ENCODE measurements at places on chromosomes 5 and 9.

DNA sequence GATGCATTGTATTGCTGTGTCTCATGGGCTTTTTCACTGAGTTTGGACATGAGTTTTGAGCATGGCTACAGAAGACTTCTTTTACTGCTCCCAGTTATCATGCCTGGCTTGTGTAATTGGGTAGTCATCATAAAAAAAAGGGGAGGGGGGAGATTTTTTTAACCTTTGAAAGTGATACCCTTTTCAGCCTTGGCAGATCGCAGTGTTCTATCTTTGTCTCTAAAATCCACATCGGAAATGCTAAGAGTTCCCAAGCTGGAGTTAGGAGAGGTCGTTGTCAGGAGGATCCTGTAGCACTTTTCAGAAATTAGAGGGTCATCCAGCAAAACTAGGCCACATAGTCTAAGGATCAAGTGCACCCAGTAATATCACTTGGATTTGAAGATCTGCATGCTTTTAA is 188.4 kb downstream of the WDR70 start:
- DNase-seq: no peak

- DNase-seq: no peak
These were observed 184.0 kb downstream of the MED10 start for GRCh38 chr5:6194261-6194875.

DNA sequence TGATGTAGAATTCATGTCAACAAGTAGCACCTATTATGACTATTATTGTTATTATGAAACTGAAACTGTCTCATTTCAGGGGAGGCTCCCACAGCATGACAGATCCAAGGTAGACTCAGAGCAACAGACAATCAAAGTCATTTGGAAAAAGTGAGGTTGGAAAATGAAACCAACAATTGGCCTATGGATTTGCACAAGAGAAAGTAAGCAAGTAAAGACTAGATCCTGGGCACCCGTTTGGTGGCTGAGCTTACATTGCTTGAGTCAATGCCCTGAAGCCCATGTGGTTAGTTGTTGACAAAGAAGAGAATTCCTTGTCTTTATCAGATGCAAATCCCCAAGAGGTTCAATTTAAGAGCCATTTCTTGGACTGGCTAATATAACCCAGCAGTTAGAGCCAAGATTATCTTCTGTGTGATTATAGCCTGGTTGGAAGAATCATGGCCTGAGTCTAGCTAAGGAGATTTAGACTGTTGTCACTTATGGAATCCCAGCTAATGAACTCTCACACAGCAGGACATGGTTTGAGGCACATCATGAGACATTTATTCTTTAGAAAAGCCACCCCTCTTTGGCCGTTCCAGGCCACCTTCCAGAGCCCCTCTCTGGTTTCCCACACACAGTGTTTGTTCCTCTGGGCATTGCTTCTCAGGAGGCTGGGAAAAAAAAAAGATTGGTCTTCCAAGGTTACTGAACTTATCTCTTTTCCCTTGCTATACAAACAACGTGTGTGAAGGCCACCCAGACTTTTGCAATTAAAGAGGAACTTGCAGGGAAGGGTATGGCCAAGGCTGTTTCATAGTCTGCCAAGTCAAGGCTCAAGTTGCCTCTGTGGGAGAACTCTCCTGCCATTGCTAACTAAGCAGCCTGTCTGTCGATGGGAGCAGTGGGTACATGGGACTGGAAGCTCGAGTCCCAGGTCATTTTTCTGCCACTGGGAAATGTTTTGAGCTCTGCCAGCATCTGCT is 399.5 kb downstream of the ENC1 start:
- no peak for DNase-seq

DNA sequence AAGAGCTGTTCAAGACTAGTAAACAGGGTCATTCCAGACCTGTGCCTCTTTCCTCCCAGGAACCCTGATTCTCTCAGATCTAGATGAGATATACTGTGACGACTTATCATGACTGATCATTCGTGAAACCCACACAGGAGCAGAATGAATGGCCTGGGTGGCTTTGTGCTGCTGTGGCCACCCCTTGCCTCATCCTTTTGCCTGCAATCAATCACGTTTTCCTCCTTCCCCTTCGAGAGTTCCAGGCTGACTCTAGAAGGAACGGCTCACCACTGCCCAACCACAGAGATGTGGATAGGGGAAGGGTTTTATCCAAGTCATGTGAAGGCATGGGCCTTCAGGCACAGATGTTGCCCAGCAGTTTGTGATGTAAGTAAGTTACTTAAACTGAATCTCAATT is 5.8 kb downstream of the ANXA6 start:
- no peak for DNase-seq

DNA sequence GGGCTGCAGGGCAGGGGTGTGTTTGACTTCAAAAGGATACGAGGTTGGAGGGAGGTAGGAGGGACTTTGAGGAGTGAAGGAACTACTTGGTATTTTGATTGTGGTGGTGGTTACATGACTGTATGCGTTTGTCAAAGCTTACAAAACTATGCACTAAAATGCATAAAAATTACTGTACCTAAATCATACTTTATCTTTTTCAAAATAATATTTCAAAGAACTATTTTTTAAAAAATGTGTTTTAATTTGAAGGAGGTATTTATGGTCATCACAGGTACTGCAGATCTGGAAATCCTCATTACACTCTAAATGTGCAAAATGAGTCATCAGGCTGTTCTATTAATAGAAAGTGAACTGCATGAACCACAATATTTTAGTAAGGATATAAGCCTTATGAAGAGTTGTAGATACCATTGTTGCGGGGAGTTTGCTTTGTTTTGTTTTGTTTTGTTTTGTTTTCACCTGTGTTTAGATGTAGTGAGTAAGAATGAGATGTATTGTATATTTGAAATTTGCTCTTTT is 116.9 kb downstream of the ARRDC3 start:
- no peak for DNase-seq

DNA sequence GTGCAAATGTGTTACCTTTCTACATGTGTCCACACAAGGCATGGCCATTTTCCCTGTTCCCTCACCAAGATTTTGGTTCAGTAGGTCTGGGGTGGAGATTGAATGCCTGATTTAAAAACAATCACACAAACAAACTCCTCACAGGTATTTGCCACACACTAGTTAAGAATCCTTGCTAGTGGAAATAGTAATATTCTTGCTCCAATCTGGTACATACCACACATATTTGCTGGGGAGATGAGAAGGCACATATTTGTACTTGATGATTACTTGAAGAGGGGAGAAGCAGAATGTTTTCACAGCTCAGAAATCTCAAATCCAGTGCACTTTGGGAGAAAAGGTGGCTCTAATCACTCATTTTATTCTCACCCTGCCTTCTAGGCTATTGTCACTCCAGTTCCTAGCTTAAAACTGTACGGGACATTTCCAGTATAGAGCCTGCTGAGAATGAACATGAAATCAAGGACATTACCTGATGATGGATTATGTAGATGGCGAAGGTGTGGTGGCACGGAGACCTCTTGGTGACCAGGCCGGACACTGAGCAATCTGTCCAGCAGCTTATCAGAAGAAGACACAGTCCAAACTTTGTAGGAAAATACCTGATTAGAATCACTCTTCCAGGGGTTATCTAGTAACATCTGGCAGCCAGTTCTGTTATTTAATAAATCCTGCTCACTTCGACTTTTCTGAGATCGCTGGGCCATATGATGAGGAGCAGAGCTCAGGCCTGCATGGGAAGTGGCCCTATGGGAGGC is 116.1 kb upstream of the IL6ST start:
- no peak for DNase-seq

DNA sequence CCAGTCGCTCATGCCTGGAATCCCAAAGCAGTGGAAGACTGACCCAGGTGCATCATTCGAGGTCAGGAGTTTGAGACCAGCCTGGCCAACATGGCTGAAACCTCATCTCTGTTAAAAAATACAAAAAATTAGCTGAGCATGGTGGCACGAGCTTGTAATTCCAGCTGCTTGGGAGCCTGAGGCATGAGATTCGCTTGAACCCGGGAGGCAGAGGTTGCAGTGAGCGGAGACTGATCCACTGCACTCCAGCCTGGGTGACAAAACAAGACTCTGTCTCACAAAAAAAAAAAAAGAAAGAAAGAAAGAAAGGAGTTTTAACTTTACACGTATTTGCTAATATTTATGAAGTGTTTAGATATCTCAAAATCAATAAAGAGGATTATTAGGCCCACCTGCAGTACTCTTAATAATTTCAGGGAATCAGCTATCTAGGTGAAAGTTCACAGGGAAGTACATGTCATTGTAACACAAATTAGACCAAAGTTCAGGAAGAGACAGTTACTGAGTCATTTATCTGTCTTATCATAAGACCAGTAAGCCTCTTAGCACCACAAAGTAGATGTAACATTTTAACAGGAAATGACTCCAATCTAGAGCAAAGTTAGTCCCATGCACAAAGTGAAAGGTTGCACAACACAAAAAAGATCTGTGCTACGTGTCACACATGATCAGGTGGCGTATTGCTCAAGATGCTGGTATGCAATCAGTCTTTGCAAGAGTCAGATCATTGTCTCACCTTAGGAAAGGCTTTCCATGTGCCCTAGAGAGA is 34.1 kb upstream of the PLIN2 start:
- DNase-seq: peak; percentile 63

GRCh38 chr9:127878001-127878651 is 651 bp upstream of the AK1 start:
- DNase-seq: no peak

DNA sequence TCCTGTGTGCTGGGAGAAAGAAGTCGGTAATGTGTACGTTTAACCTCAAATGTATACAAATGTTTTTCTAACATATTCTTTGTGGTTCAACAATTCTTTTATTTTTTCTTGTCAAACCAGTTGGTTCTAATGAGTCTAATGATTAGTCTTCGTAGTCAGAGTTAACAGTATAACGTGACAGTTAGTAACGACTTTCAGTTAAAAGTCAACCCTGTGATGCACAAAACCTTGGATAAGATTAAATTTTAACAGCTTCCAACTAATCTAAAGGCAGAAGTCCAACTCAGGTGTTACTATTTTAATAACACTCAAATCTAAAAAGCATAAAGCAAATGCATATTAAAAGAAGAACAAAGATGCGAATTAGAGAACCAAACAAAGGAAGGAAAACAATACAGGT is 47.0 kb downstream of the SEMA6A start:
- no peak for DNase-seq

DNA sequence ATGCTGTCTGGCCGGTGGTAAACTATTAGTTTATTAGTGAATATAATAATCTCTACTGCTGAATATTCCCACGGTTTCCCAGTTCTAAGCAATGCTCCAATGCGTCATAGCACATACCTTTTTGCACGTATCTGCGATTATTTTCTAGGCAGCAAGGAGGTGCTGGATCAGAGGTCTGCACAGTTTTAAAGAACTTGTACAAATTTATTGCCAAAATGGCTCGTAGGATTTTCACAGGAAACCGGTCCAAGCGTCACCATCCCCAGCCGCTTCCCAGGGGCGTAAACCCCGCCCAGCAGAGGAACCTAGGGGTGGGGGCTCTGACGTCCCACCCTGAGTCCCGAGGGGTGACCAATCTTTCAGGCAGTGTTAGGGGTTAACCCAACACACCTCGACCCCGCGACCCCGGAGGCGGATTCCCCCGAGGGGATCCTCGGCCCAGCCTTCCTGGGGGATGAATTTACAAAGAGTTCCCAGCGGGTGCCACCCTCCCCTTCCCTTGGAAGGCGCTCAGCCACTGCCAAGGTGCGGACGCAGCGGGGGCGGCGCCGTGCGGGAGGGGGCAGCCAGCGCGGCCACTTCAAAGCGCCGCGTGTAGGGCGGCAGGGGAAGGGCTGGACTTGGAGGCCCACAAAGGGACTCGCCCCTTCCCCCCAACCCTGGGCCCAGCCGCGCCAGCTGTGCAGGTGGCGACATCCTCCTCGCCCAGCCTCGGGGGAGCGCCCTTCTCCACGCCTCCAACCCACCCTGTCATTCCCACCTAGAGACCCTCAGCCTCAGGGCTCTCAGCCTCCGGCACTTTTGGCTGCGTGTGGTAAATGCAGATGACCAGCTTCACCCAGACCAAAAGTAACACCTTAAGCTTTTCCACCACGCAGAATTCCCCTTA is 43.5 kb upstream of the TCF7 start:
- DNase-seq: peak; percentile 68

GRCh38 chr9:15221746-15222145 is 85.3 kb downstream of the TTC39B start:
- no peak for DNase-seq

DNA sequence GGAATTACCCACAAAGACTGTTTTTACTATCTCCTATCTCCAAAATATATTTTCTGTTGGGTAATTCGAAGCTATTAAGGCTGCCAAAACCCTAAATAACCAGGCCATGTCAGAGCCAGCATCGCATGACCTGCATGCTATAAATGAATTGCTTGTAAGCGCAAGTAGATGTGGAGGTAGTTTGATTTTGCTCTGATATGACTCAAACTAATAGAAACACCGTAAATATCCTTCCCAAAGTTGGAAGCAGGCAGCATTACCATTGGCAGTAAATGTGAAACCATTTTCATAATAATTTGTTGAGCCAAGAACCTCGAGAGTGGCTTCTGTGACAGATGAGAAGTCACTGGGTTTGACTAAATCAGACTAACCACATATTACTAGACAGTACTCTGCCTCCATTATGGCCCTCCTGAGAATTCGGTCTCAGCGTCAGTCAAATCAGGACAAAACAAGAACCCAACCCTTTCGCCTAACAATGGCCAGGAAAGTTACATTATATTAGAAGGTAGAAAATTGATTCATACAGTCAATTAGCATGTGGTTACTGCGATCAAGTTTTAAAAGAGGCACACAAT is 289.8 kb downstream of the SPOCK1 start:
- DNase-seq: no peak
